ENCODE measurements at places on chromosomes 2 and 18.

DNA sequence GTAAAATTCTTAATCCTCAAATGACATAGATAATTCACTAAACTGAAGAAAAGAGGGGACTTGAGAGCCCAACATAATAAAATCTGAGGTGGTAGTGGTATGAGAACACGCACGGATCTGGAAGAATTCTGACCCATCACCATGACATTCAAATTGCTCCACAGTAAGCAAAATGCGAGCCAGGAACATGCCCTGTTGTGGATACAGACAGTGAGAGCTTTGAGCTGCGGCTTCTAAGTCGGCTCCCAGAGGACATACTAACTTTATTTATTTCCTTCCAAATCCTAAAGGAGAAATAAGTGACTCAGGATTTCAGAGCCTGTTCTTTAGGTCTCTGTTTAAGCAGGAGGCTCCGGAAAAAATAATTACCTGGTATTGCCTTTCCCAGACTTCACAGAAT lies 143.4 kb upstream of the SMAD7 start:
- no peak for DNase-seq

GRCh38 chr2:57479981-57480380 lies 566.6 kb upstream of the VRK2 start:
- no peak for DNase-seq

GRCh38 chr2:68715353-68716041 lies 19.1 kb upstream of the ARHGAP25 start:
- peak; percentile 67 for DNase-seq

DNA sequence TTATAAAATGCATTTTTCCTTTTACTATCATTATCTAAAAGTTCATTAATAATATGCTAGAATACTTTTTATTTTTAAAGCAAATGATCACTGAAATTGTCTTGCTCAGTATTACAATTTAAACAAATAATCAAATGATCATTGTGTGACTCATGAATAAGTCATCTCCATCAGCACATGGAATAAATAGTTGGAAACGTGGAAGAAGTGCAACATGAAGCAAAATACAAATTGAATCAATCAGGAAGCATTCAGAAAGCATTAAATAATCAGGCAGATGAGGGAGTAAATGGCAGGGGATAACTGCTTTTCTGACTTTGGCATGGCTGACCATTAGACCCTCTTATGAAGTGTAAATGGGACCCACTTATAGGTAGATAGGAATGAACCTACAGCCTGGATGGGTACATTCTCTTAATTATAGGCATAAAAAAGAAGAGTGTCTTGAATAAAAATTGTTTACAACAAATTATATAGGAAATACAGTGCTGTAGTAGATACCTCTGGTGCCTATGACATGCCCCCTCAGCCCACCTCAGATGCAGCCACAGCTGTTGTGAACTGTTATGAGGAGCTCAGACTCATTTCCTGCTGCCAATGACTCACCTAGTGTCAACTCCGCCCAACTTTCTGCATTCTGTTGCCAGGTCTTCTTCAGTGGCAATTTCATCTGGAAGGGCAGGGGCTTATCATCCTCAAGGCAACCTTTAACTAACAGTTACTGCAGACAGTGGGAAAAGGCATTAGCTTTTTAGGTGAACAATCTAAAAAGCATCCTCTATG lies 936.0 kb downstream of the TRIB2 start:
- DNase-seq, result no peak

GRCh38 chr2:68548396-68548795 lies 81.0 kb downstream of the APLF start:
- DNase-seq, result no peak

GRCh38 chr2:102050854-102051391 lies 59.2 kb downstream of the IL1R2 start:
- no peak for DNase-seq

- DNase-seq, result no peak
Observed at GRCh38 chr2:240255811-240256703, 115.6 kb upstream of the OTOS start.

GRCh38 chr18:59909289-59910036 lies 9.7 kb downstream of the PMAIP1 start:
- DNase-seq, result no peak

DNA sequence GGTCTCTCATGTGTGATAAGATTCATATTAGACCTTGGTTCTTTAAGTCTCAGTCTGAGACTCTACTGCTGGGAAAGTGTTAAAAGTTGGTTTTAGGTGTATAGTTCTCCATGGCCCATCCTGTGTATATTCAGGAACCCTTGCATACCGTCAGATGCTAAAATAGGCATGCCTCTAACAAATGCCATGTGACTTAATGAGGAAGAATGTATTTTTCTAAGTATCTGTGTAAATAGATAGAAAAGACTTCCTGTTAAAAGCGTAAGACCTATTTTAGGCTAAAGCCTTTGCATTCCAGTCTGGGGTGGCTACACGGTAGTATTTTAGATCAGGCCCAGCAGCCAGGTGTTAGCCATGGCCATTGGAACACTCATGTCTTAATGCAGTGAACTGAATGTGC lies 73.3 kb downstream of the RHBDD1 start:
- DNase-seq, result no peak

GRCh38 chr18:75441896-75442295 lies 14.4 kb upstream of the SMIM21 start:
- no peak for DNase-seq

- no peak for DNase-seq
Observed at GRCh38 chr2:235505181-235505741, 11.4 kb downstream of the AGAP1 start.

DNA sequence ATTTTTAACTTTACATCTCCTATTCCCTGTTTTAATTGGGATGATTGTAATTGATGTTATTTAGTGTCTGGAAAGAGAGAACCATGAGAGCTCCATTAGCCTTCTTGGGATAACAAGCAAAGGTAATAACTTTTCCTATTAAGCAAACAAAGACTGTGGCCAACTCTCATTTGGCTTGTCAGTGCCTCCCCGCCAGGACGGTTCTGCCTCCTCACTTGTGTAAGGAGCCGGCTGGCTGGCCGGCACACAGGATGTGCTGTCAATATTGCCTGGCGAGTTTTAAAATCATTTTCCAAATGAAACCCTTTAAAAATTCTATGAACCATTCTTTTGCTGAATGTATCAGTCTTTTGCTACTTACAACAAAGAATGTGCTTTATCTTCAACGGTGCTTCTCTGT lies 898.3 kb downstream of the CPS1 start:
- DNase-seq, result no peak

- DNase-seq, result no peak
Observed at GRCh38 chr2:128573116-128573515, 254.4 kb upstream of the HS6ST1 start.

DNA sequence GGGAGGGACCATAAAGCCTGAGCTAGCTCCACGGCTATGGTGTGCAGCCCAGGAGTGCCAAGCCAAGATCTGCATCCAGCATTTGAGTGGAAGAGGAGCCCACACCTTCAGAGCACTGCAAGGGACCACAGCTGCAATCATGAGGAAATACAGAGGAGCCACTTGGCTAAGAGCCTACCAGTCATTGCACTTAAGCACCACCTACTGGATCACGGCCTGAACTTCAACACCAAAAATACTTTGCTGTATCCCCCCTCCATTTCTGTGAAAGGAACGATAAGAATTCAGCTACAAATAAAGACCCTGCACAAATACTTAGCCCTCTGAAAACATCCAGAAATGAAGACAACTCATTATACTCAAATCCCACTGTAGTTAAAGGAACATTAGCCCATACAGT lies 545.3 kb downstream of the TSN start:
- DNase-seq, result peak; percentile 47

GRCh38 chr2:26782876-26783704 lies 2.8 kb upstream of the CENPA start:
- peak; percentile 48 for DNase-seq

- no peak for DNase-seq
Observed at GRCh38 chr2:168252976-168253375, 5.6 kb upstream of the STK39 start.

DNA sequence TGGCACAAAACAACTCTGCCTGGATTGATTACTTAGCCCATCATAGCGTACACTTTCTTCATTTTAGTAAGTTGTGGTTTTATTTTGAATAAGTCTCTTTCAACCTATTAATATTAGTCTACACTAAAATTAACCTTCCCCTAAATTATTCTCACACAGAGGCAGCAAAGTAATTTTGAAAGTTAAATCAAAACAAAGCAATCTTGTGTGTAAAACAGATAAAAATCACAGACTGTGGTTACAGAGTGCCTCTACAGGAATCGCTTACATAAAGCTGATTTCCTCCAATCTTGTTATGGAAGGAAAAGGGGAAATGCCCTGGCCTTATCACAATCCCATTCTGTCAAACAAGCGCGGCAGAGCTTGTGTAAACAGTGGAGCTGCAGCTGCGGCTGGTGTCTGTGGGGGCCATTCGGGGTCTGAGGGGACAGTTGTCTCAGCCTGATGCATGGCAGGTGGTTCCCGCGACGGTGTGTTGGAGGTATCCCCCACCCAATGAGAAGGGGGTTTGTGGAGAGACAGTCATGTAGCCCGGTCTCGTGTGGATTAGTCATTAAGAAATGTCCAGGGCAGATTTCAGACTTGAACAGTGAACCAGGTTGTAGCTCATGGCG lies 42.1 kb downstream of the BCL2L11 start:
- DNase-seq, result peak; percentile 86

- DNase-seq, result no peak
Observed at GRCh38 chr18:26086959-26087358, 3.5 kb downstream of the SS18 start.

DNA sequence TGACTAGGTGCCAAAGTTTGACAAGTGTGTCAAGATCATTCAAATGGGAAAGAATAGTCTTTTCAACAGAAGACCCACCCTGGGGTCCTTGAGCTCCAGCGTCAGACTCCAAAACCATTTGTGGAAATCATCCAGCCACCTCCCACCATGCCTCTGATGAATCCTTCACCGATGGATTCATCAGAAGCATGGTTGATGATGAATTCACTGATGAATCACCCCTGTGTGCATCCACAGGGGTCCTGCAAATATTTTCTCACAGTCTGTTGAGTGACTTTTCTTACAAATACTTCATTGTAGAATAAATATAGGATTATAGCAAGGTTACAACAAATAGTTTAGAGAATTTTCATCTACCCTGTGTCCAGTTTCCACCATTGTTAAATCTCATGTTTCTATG lies 4.3 kb downstream of the UGT1A9 start:
- no peak for DNase-seq

GRCh38 chr2:202635428-202636212 lies 851 bp downstream of the FAM117B start:
- peak; percentile 93 for DNase-seq

DNA sequence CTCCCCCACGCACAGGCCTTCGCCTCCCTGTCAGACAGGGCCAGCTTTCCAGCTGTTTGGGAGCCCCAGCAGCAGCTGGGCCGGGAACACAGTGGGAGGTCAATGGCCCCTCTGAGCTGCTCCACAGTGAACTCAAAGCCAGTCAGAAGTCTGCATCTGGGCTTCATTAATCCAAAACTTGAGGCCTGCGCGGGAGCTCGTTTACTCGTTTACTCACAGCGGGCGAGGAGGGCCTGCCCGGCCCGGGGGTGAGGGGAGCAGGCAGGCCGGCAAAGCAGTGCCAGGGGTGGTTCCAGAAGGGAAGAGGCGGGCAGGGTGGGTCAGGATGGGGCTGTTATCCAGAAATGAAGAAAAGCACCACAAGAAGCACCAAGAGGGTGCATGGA lies 36.8 kb upstream of the SEMA4C start:
- DNase-seq, result no peak

DNA sequence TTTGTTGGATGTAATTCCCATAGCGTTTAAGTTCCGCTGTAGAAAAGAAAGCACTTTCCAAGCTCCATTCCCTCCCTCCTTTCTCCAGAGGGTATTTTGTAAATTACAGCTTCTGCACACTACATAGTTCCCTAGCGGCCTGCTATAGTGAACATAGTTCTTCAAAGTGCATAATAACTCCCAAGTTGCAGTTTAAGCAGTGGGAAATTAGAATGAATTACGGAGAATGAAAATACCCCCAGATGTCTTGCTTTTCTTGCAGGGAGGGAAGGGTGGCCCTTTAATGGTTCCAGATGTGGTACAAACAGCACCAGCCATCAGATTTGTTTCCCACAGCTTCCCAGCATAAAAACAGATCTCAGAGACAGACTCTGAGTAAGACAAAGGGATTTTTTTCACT lies 893.9 kb downstream of the SUCLG1 start:
- DNase-seq, result no peak

- no peak for DNase-seq
Observed at GRCh38 chr2:178506101-178506500, 25.8 kb downstream of the PLEKHA3 start.

DNA sequence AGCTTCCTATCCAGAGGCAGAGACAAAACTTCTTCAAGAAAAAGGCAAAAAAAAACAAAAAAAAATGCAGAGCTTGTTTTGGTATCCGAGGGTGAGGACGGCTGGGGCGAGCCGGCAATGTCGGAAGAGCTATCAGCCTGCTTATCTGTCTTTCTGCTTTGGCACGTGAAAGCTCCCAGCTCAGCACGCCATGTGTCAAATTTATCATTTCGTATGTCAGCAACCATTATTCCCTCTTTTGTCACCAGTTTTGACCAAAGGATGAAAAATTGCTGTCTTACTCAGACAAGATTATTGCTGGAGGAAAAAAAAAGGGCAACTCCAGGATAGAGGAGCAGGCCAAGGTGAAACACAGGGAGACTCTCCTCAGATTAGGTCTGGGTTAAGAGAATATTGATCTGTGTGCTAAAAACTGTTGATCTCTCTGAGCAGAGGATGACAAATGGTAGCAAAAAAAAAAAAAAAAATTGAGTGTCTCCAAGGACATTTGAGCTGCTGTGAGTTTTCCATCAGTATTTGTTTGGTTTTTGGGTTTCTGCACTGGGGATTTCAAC lies 532.0 kb upstream of the POU3F3 start:
- peak; percentile 35 for DNase-seq

GRCh38 chr2:215738351-215738750 lies 275.0 kb downstream of the MREG start:
- DNase-seq, result no peak

GRCh38 chr2:141806090-141806489 lies 324.7 kb downstream of the LRP1B start:
- no peak for DNase-seq

- no peak for DNase-seq
Observed at GRCh38 chr2:220949466-220949865, 622.6 kb downstream of the EPHA4 start.

GRCh38 chr2:127044977-127045661 lies 61.8 kb downstream of the BIN1 start:
- DNase-seq, result no peak

- DNase-seq, result peak; percentile 66
Observed at GRCh38 chr2:96527286-96528005, 9.1 kb upstream of the ARID5A start.

DNA sequence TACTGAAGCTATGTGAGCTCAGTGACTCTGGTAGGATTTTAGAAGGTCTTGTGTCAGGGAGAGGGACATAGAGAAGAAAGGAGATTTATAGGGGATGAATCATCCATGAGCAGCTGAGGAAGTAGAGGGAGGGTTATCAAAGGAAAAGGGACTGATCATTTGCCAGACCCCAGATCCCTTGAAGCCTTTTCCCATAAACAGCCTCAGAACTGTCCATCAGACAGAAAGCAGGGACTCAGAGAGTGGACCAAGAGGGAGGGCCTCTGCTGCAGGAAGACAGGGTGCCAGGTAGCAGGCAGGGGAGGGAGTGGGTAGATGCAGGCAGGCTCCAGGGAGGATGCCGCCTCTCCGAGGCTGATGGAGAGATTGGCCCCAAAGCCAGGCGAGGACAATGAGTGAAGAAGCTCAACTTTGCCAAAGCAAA lies 133.9 kb downstream of the TNS1 start:
- DNase-seq, result no peak
